ENCODE measurements at places on chromosomes 16 and 17. TPM values are rescaled to one million over a fixed set of nuclear protein-coding genes. Genes with fewer than 3 reads are reported as not detected.

Gene CES4A
- 0.07 TPM for total RNA-seq

Gene LITAFD
- total RNA-seq = not detected

Gene KRT31
- total RNA-seq = not detected

Gene ABCC12
- not detected for total RNA-seq

Gene DYNLL2
- 9.4 TPM for total RNA-seq

Gene SOST
- total RNA-seq = 2.4 TPM

Gene G6PC1
- total RNA-seq = not detected

Gene KRT36
- not detected for total RNA-seq

Gene MLYCD
- total RNA-seq = 3.3 TPM

Gene EPX
- total RNA-seq = not detected

Gene DNAH3
- total RNA-seq = not detected

Gene TBC1D3G
- total RNA-seq = not detected

Gene UTS2R
- not detected for total RNA-seq

Gene SPIRE2
- total RNA-seq = 13.1 TPM

Gene OR4D2
- total RNA-seq = not detected

Gene CNTD1
- not detected for total RNA-seq

Gene TP53TG3B
- not detected for total RNA-seq

Gene MT1X
- 141 TPM for total RNA-seq

Gene TBX21
- not detected for total RNA-seq

Gene TMEM88
- total RNA-seq = not detected

Gene FSCN2
- total RNA-seq = 1.6 TPM

Gene PLA2G10
- total RNA-seq = not detected

Gene UMOD
- not detected for total RNA-seq

Gene MYADML2
- not detected for total RNA-seq

Gene CHTF18
- total RNA-seq = 56.9 TPM

Gene MYCBPAP
- total RNA-seq = 9.3 TPM

Gene SULT1A1
- total RNA-seq = 257 TPM

Gene KRT222
- total RNA-seq = 3.1 TPM

Gene EME1
- total RNA-seq = 19.0 TPM

Gene FOXC2
- 6.0 TPM for total RNA-seq

Gene CTRB2
- not detected for total RNA-seq

Gene SLFN14
- not detected for total RNA-seq

Gene OR1F1
- total RNA-seq = not detected

Gene KIF2B
- not detected for total RNA-seq

Gene HS3ST4
- not detected for total RNA-seq

Gene HIC1
- total RNA-seq = not detected

Gene RND2
- total RNA-seq = not detected

Gene DNAI2
- total RNA-seq = not detected

Gene CPHXL2
- not detected for total RNA-seq

Gene SF3B3
- total RNA-seq = 33.8 TPM

Gene SLC5A11
- total RNA-seq = not detected

Gene MYH3
- total RNA-seq = 0.03 TPM

Gene NUPR1
- 9.4 TPM for total RNA-seq

Gene RNF112
- total RNA-seq = 1.5 TPM

Gene ITPRIPL2
- total RNA-seq = 19.7 TPM

Gene ABCC6
- 0.03 TPM for total RNA-seq

Gene GOSR1
- total RNA-seq = 44.2 TPM

Gene ATP1B2
- total RNA-seq = not detected

Gene HBA1
- total RNA-seq = not detected

Gene TMED6
- total RNA-seq = 4.1 TPM

Gene ABCA6
- total RNA-seq = not detected

Gene PITPNC1
- 6.3 TPM for total RNA-seq

Gene MPV17L
- not detected for total RNA-seq

Gene TCAP
- total RNA-seq = not detected

Gene VAMP2
- total RNA-seq = not detected

Gene GPR142
- total RNA-seq = not detected
